ENCODE measurements at places on chromosomes 13 and 19.
A peak's percentile ranks its signal among the peaks of the same experiment; 100 is the strongest.

- no peak for DNase-seq
Measured at GRCh38 chr19:52140032-52140710, 433 bp upstream of the ZNF616 start.

- DNase-seq: no peak
Measured at GRCh38 chr13:97559030-97559429, 125.1 kb downstream of the RAP2A start.

DNA sequence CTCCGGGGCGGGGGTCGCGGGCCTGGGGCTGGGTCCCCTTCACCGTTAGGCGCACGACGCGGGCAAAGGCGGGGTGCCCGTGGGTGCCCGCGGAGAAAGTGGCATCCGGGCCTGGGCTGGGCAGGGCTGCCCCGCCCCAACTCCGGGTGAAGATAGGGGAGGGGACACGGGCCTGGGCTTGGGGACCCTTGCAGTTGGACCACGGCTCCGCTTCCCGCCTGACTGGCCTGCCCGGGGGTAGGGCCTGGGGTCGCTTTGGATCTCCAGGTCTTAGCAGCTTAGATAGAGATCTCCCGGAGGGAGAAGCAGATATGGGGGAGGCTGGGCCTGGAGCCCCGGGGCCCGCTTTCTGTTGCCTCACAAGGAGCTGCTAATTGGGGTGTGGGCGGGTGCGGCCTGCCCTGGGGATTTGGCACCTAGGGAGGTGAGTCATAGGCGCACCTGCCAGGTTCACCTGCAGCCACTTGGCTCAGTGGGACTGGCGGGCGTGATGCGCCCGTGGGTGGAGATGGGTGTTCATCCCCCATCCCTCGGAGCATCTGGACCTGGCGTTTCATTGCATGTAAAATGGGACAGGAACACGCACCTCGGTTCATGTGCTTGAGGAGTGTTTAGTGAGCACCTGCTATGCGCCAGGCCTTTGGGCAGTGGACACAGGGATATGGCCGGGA, 585 bp downstream of the MAP1S start:
- no peak for DNase-seq

- DNase-seq: no peak
Measured at GRCh38 chr19:41288673-41289530, 21.1 kb upstream of the CCDC97 start.

- DNase-seq: no peak
Measured at GRCh38 chr19:51089786-51090185, 7.1 kb upstream of the KLK14 start.

GRCh38 chr13:38686577-38687245, at the start of gene FREM2:
FREM2 (plus strand) TSS chr13:38687077; CDS start chr13:38687345, 268 bp downstream.
- no peak for DNase-seq

DNA sequence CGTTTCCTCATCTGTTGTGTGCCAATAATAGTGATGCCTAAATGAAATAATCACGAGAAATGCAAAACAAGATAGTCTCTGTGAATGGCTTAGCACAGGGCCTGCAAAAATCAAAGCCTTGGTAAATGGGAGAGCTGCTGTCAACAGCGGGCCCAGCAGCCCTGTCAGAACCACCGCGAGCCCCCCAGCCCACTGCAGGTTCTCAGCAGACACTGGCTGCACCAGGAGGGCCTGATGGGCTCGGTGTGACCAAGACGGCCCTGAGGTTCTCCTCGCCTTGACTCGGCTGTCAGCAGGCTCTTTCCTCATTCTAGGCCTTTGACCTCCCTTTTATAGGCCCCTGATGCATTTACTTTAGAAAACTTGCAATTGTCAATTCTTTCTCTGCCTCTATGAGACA, 90.9 kb upstream of the GPR183 start:
- no peak for DNase-seq

- DNase-seq: no peak
Measured at GRCh38 chr13:107669391-107669993, 545.8 kb downstream of the LIG4 start.

DNA sequence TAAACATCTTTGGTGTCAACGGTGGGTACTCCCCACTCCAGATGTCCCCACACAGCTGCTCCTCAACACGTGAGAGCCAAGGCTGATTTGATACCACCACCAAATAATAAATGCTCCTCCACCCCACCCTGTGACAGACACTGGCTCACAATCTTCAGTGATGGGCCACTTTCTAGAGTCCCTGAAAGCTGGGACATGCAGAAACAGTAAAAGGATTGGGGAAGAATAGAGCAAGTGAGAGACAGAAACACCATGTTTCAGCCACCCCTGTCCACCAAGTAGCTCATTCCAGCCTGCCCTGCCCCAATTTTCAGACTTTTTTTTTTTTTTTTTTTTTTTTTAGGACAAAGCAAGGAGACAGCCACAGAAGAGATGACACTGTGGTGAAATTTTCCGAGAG, 1.6 kb downstream of the SLC46A3 start:
- DNase-seq: no peak

DNA sequence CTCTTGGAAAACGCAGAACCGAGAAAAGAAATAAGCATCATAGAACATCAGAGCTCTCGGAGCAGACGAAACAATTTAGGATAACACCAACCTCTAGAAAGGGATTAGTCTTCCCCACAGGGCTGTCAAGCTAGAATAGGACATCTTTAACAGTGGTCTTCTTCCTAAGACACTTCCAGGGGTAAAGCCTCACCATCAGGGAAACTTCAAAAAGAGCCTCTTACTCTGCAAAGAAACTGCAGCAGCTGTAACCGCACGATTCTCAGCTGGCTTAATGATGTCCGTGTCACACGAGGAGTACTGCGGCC, 642 bp downstream of the ZNF571 start:
- no peak for DNase-seq

- DNase-seq: peak; percentile 71
Measured at GRCh38 chr19:14005349-14006084, 603 bp downstream of the RFX1 start.

GRCh38 chr13:27192973-27193372, 21.4 kb upstream of the USP12 start:
- DNase-seq: no peak

GRCh38 chr13:99991013-99991827, 9.6 kb downstream of the ZIC2 start:
- DNase-seq: no peak

- no peak for DNase-seq
Measured at GRCh38 chr13:26021956-26022355, 29.9 kb downstream of the SHISA2 start.

DNA sequence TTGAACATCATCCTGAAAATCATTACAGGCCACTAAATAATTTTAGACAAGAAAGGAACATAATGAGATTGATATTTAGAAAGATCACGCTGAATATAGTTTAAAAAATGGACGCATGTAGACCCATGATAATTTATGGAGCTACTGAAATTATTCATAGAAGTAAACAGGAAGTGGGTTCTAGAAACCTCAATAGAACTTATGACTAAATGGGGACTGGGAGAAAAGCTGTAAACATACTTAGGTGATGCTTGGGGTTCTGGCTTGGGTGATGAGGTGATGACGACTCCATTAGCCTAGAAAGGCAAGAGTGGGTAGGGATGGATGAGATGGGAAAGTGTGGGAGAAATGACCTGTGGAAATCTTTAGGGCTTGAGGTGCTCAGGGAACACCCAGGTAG, 484.0 kb downstream of the MYO16 start:
- DNase-seq: no peak

DNA sequence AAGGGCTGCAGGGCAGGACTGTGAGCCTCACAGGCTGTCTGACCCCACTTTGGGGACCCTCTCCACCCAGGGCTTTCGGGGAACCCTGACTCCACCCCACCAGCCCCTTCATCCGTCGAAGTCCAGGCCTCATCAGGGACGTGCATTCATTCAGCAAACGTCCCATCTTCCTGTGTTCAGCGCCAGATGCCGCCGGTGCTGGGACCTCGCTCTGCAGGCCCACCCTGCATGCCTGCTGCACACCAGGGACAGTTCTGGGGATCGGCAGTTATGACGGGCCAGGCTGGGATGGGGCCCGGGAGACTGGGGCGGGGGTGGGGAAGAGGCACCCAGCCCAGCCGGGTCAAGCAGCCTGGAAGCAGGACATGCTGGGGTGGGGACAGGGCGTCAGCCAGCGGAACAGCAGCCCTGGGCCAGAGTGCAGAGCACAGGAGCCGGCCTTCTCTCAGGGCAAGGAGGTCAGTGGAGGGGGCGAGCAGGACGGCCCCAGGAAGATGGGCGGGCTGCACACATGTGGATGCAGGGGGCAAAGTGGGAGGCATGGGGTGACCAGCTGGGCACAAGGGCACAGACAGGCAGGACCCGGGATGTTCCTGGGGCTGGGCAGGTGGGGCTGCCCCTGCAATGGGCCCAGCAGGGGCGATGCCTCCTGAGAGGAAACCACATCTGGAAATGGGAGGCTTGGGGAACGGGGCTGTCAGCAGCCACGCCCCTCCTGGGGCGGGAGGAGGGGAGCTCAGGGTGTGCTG, 5.1 kb downstream of the GAMT start:
- no peak for DNase-seq

- no peak for DNase-seq
Measured at GRCh38 chr13:50915565-50915964, 6.0 kb downstream of the RNASEH2B start.

GRCh38 chr13:45447050-45447661, 17.6 kb upstream of the COG3 start:
- no peak for DNase-seq

DNA sequence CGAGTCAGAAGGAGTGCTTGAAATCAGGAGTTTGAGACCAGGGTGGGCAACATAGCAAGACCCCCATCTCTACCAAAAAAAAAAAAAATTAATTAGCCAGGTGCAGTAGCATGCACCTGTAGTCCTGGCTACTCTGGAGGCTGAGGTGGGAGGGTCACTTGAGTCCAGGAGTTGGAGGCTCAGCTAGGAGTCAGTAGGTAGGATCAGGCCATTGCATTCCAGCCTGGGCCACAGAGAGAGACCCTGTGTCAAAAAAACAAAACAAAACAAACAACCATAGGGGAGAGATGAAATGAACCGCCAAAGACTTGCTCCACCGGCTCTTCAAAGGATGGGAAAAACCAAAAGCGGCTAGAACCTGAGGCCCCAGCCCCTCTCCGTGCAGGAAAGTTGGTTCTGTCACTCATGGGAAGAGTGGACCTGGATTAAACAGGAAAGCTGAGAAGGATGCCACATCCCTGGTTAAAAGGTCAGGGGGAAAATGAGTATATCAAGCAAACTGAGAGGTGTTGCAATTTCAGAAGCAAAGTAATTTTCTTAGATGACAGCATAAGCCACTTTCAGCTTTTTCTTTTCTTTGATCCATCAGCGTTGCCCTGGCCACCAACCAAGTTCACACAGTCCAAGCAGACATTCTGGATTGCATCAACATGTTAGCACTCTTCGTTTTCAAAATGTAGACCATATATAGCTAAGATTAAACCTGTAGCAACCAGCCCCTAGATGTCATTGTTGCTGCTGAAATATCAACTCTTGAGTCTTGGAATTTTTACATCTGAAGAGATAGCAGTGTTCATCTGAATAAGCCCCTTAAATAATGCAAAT, 8.9 kb upstream of the ZNF507 start:
- peak; percentile 32 for DNase-seq

GRCh38 chr13:67258482-67258881, 28.3 kb upstream of the PCDH9 start:
- DNase-seq: no peak

DNA sequence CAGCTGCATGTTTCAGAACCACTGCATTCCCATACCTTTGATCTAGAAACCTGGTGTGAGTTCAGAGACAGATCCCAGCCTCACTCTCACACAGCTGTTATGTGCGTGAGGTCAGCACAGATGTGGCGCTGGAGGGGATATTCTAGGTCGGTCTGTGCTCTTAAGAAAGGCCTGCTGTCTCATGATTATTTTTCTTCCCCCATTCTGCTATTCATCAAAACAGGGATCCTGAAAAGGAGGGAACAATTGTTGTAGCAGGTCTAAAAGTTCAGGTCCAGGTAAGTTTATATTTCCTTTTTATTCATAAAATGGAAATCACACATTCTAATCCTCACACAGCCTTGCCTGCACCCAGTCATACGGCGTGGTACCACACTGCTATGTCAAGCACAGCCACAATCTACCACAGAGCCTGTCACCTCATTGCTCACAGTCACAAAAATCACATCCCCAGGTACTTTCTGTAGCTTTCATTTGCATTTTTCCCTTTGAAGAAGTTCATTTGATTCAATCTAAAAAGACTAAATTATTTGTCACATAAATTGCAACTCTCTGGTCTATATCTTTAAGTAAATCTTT, 867 bp downstream of the ZNF546 start:
- DNase-seq: no peak

GRCh38 chr13:99955747-99956472, 15.7 kb downstream of the ZIC5 start:
- DNase-seq: no peak

- no peak for DNase-seq
Measured at GRCh38 chr19:57719424-57719823, 8.0 kb downstream of the ZNF671 start.

DNA sequence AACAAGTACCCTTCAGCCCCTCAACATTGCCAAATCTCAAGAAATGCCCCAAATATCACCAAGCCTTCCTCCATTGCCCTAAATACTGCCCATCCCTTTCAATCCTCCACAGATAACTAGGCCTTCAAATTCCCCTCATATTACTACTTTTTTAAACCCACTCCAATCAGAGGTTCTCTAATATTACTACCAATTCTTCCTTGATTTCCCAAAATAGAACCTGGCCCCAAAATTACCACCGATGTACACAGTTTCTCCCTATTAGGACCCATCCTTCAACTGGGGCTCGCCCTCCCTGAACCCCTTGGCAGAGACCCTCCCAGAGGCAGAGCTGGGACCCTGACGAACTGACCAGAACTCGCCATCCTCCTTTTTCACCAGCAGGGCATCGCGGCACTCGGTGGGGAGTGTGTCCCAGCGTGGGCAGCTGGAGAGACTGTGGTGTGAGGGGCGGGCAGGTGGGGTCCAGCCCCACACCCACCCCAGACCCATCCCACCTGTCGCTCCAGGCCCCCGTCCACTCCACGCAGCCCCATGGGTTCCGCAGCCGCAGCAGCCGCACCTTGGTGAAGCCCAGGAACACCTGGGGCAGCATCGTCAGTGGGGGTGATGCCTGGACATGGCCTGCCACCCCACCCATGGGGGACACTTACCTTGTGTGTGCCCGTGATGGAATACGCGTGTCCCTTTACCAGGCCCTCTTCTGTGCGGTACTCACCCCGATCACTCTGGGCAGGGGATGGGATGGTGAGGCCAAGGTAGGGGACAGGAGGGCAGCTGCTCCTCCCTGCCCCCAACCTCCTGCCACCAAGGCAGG, 6.1 kb downstream of the CAPN12 start:
- no peak for DNase-seq

DNA sequence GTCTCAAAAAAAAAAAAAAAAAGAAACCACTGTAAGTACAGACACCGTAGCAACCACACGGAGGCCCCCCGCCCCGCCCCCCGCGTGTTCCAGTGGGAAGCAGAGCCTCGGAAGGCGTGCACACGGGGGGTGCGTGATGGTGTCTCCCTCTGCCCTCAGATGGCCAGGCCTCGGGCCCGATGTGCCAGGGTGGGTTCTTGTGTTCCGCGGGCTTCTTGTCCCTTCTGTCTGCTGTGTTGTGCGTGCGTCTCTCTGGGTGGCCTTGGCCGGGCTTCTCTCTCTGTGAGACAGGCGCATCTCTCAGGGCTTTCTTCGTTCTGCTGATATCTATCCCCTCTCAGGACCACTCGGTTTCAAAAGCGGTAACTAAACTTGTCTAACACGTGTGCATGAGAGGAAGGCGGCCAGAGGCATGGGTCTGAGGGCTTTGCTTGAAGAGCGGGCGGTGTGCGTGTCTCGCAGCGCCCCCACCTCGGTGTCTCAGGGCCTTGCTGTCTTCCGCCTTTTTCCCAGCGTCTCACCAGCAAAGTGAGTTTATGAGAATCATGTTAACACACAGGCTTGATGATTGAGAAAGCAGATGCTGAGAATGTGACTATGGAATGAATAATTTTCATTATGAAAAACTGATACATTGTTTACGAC, 12.6 kb downstream of the ATP11A start:
- no peak for DNase-seq

Data from fibroblast of skin of left quadriceps (primary cell).